ENCODE measurements at places on chromosomes 4 and X. TPM values are rescaled to one million over a fixed set of nuclear protein-coding genes. Genes with fewer than 3 reads are reported as not detected.

DNA sequence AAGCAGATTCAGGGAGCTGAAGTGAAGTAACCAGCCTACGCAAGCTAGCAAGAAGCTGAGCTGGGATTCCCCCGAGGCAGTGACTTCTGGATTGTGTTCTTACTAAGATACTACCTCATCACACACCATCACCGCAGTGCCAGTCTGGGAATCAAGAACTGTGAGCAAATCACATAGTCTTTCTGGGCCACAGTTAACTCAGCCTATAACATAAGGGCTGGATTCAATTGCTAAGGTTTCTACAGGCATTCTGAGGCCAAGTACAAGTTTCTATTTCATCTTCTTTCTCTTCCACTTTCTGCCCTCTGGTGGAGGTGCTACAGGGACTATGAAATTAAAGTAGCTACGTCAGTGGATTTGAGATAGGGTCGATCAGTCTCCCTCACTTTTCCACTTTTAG lies 1.4 kb upstream of the CORIN start:
- no peak for DNase-seq
- no peak overlapping the region for H3K27ac ChIP-seq
- peaks cover 14% of the 10 kb centered on the region for H3K4me1 ChIP-seq
- no peaks in the 10 kb centered on the region for H3K27me3 ChIP-seq
- no peak overlapping the region for H3K4me3 ChIP-seq

DNA sequence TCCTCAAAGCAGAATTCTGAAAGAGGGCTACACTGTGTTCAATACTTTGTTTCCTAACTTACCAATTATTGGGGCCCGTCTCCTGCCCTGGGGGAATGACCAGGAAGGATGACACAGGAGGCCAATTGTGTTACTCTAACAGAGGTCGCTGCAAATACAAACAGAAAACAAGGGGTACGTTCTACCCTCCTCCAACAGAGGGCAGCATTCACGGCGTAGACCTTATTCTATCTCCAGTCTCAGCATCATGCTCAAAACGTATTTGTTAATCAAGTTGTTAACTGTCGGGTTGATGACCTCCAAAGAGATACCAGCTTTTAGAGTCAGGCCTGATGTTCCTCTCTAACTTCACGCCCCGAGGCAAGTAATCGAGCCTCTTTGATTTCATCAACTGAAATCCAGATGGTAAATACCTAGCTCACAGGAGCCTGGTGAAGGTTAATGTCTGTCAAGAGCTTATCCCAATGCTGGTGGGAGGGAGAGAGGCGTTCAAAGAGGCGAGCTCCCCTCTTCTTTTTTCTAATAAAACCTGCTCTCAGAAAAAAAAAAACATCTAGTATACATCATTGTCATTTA lies 181.0 kb upstream of the KCNIP4 start:
- no peaks in the 10 kb centered on the region for H3K36me3 ChIP-seq
- H3K27ac ChIP-seq: no peak overlapping the region
- no peak for DNase-seq
- no peaks in the 10 kb centered on the region for H3K4me1 ChIP-seq
- no peaks in the 10 kb centered on the region for H3K27me3 ChIP-seq
- no peak overlapping the region for H3K4me3 ChIP-seq

- no peaks in the 10 kb centered on the region for H3K36me3 ChIP-seq
- no peaks in the 10 kb centered on the region for H3K27me3 ChIP-seq
- no peak overlapping the region for H3K4me3 ChIP-seq
- H3K27ac ChIP-seq: no peak overlapping the region
- no peak for DNase-seq
These were observed 65.3 kb downstream of the RHOH start for GRCh38 chr4:40262077-40262528.

DNA sequence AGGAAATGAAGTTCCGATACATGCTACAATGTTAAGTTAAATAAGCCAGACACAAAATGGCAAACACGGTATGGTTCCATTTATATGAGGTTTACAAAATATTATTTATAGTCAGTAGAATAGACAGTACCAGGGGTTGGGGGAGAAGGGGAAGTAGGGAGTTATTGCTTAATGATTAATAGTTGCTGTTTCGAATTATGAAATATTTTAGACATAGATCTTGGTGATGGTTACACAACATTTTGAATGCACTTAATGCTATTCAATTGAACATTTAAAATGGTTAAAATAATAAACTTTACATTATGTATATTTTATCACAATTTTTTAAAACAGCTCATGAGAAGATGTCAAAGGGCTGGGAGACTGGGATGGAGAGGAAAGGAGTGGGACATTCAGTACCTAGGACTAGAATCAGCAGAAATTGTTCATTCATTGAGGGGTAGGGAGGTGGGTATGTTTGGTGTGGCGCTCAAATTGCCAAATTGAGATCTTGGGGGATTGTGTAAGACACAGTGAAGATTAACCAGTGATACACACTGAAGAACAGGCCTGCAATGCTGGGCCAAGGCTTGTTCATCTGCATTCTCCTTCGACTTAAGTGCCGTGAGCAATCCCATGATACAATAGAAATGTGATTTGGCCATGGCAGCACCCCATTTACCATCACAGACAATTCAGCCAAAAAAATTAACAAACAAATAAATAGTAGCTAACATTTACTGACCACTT lies 165.6 kb upstream of the GALNT7 start:
- no peak overlapping the region for H3K27ac ChIP-seq
- no peak for DNase-seq
- no peak overlapping the region for H3K4me3 ChIP-seq
- no peaks in the 10 kb centered on the region for H3K27me3 ChIP-seq
- H3K36me3 ChIP-seq: no peaks in the 10 kb centered on the region
- H3K4me1 ChIP-seq: no peaks in the 10 kb centered on the region

DNA sequence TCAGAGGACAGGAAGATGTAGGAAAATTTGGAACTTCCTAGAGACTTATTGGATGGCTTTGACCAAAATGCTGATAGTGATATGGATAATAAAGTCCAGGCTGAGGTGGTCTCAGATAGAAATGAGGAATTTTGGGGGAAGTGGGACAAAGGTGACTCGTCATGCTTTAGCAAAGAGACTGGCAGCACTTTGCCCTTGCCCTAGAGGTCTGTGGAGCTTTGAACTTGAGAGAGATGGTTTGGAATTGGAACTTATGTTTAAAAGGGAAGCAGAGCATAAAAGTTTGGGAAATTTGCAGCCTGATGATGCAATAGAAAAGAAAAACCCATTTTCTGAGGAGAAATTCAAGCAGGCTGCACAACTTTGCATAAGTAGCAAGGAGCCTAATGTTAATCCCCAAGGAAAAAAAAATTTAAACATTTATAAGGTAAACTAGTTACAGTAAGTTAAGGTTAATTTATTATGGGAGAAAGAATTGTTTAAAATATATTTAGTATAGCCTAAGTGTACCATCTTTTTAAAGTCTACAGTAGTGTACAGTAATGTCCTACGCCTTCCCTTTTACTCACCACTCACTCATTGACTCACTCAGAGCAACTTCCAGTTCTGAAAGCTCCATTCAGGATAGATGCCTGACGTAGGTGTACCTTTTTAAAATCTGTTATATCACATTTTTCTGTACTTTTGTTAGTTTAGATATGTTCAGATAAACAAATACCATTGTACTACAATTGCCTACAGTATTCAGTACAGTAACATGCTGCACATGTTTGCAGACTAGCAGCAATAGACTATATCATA lies 101.2 kb downstream of the FAM13A start:
- H3K27me3 ChIP-seq: no peaks in the 10 kb centered on the region
- H3K4me3 ChIP-seq: no peak overlapping the region

DNA sequence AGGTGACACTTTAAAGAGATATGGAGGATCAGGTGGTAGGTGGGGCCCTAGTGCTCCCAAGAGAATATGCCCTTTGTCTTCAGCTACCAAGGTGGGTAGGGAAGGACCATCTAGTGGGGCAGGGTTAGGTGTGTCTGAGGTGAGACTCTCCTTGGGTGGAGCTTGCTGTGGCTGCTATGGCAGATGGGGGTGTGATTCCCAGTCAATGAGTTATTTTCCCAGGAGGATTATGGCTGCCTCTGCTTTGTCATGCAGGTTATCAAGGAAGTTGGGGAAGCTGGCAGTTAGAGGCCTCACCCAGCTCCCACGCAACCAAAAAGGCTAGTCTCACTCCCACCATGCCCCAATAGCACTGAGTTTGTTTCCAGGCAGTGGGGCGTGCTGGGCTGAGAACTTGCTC lies 18.0 kb upstream of the SPIN2A start:
- no peaks in the 10 kb centered on the region for H3K4me1 ChIP-seq
- H3K4me3 ChIP-seq: no peak overlapping the region
- no peak for DNase-seq
- H3K27me3 ChIP-seq: no peaks in the 10 kb centered on the region
- H3K27ac ChIP-seq: no peak overlapping the region

GRCh38 chr4:89814362-89814761 lies 22.6 kb downstream of the SNCA start:
- H3K36me3 ChIP-seq: no peaks in the 10 kb centered on the region
- DNase-seq: no peak
- H3K27me3 ChIP-seq: no peaks in the 10 kb centered on the region
- no peak overlapping the region for H3K27ac ChIP-seq
- no peak overlapping the region for H3K4me3 ChIP-seq
- H3K4me1 ChIP-seq: no peaks in the 10 kb centered on the region

GRCh38 chrX:40260146-40260747 lies 162.5 kb upstream of the BCOR start:
- no peak overlapping the region for H3K4me3 ChIP-seq
- peaks cover 10% of the 10 kb centered on the region for H3K4me1 ChIP-seq
- no peak overlapping the region for H3K27ac ChIP-seq
- DNase-seq: no peak
- H3K36me3 ChIP-seq: no peaks in the 10 kb centered on the region

Gene TIMM17B
- 48.8 TPM for total RNA-seq

Gene TLR2
- 84.7 TPM for total RNA-seq

Data from upper lobe of left lung (tissue), 6 donors.